ENCODE measurements at places on chromosomes 5 and 9.

- H3K4me3 ChIP-seq = peak overlapping the region; percentile 84
- H3K27me3 ChIP-seq = no peaks in the 10 kb centered on the region
- H3K27ac ChIP-seq = peak overlapping the region; percentile 93
- no peak for DNase-seq
- H3K4me1 ChIP-seq = peaks cover 55% of the 10 kb centered on the region
Measured at GRCh38 chr5:67164856-67165525, 31.6 kb downstream of the CD180 start.

DNA sequence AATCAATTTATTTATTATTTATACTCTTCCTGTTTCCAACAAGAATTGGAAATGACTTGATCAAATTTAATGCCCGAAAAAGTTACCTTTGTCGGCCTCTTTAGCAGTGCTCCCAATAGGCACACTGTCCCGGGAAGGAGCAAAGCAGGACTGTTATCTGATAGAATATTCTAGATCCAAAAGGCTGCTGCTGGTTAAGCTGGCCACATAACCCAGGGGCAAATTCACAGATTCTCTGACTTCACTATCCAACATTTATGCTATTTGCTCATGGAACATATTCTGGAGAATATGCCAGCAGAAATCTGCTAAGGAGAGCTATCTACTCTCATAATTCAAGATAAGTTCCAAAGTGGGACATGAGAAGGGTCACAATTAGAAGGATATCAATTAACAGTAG, 100.2 kb upstream of the DMAC1 start:
- H3K4me3 ChIP-seq = no peak overlapping the region
- DNase-seq = no peak

DNA sequence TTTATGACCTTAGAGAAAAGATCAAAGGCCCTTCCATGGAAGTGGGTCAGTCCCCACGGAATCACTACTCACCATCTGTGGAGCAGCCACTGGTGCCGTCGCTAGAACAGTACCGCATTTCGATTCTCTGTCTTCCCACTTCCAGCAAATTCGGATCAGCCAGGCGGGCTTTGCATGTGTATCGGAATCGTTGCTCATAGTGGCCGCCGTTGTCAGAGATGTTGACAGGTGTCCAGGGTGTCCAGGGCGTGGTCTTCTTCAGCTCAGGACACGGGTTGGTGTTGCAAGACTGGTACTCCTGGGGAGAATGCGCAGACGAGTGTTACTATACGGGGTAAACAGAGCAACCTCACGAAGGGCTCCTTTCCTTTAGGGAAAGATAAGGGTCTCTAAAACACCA, 479.5 kb downstream of the SEMA5A start:
- H3K27ac ChIP-seq = no peak overlapping the region
- no peaks in the 10 kb centered on the region for H3K36me3 ChIP-seq
- H3K4me1 ChIP-seq = no peaks in the 10 kb centered on the region
- DNase-seq = no peak
- no peaks in the 10 kb centered on the region for H3K27me3 ChIP-seq

GRCh38 chr9:119298076-119298853, 71.0 kb downstream of the BRINP1 start:
- no peaks in the 10 kb centered on the region for H3K27me3 ChIP-seq
- no peaks in the 10 kb centered on the region for H3K36me3 ChIP-seq
- no peak overlapping the region for H3K27ac ChIP-seq
- no peaks in the 10 kb centered on the region for H3K4me1 ChIP-seq
- no peak overlapping the region for H3K4me3 ChIP-seq

- no peak overlapping the region for H3K4me3 ChIP-seq
- no peak overlapping the region for H3K27ac ChIP-seq
- H3K4me1 ChIP-seq = no peaks in the 10 kb centered on the region
- DNase-seq = no peak
- no peaks in the 10 kb centered on the region for H3K36me3 ChIP-seq
Measured at GRCh38 chr5:136722086-136722485, 356.7 kb upstream of the TRPC7 start.

- no peak overlapping the region for H3K4me3 ChIP-seq
- no peak for DNase-seq
- H3K27me3 ChIP-seq = peaks cover 5% of the 10 kb centered on the region
- peaks cover 3% of the 10 kb centered on the region for H3K4me1 ChIP-seq
- no peak overlapping the region for H3K27ac ChIP-seq
Measured at GRCh38 chr5:143781993-143782520, 29.9 kb upstream of the HMHB1 start.

- peaks cover 3% of the 10 kb centered on the region for H3K4me1 ChIP-seq
- DNase-seq = no peak
- H3K36me3 ChIP-seq = no peaks in the 10 kb centered on the region
- H3K4me3 ChIP-seq = no peak overlapping the region
Measured at GRCh38 chr5:143916451-143916850, 104.5 kb downstream of the HMHB1 start.

- peaks cover 3% of the 10 kb centered on the region for H3K27me3 ChIP-seq
- H3K36me3 ChIP-seq = no peaks in the 10 kb centered on the region
- H3K27ac ChIP-seq = no peak overlapping the region
- peaks cover 3% of the 10 kb centered on the region for H3K4me1 ChIP-seq
- no peak for DNase-seq
Measured at GRCh38 chr5:113195251-113195650, 218.7 kb downstream of the DCP2 start.

DNA sequence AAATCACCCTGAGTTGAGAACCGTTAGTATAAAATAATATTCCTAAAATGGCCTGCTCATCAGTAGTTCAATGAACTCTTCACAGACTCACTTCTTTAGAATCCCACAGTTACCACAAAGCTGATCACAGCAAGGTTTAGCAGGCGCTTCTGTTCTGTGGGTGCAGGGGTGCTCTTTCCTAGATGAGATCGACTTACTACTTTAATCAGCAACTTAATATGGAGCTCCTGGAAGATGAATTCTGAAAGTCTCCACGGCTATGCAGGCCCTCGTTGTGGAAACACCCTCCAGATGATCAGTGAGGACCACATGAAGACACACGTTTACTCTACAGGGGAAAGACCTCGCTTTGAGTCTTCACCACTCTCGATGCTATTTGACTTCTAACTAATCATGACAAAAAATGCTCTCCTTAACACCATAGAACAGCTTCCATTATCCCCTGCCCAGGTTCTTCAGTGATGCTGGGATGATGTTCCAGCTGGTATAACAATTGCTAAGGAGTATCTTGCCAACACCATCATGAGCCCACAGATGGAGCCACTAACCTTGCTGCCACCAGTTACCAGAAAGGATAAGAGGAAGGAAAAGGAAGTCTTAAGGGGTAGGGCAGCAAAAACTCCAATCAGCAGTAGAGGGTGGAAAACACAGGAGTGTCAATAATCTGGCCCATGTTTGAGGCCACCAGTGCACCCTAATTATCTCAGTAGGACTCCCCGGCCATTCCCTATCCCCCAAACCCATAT, 17.9 kb upstream of the GPX8 start:
- peak overlapping the region; percentile 28 for H3K4me3 ChIP-seq
- peaks cover 67% of the 10 kb centered on the region for H3K4me1 ChIP-seq
- DNase-seq = peak; percentile 14
- H3K27ac ChIP-seq = peak overlapping the region; percentile 82

DNA sequence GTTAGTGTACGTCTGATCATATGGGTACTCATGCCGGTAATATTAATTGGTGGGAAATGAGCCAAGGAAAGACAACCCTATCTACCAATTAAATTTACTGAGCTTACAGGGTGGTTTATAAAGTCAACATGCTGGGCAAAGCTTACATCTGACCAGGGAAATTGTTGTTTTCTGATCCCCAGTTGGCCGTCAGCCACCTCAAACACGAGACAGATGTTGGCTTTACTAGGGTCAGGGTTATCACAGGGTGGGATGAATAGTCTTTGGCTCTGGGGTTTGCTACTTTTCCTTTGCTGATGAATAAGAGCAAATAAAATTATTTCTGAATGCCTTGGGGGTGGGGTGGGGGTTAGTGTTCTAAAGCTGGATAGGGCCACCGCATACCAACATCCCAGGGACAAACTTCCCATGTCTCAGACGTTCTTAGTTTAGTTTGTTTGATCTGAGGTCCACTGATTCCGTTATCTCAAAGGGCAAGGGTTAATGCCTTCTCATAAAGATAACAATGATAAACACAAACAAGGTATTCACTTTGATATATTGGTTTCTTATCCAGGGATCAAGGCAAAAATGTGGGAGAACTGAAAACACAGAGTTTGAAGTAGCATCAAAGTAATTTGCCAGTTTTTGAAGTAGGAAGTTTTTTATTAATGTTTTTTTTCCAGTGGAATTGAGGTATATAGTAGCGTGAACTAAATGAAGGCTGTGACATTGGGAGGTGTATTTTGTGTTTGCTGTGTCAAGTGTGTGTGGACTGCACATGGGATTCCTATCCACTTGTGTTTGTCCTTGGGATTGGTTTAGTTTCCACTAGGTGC, 109.1 kb upstream of the RPS23 start:
- no peak overlapping the region for H3K4me3 ChIP-seq
- DNase-seq = no peak
- H3K4me1 ChIP-seq = peaks cover 12% of the 10 kb centered on the region
- no peak overlapping the region for H3K27ac ChIP-seq

- DNase-seq = no peak
- H3K27me3 ChIP-seq = no peaks in the 10 kb centered on the region
- no peak overlapping the region for H3K4me3 ChIP-seq
- no peaks in the 10 kb centered on the region for H3K4me1 ChIP-seq
- H3K36me3 ChIP-seq = no peaks in the 10 kb centered on the region
Measured at GRCh38 chr5:17481378-17481777, 16.7 kb upstream of the TAF11L2 start.

DNA sequence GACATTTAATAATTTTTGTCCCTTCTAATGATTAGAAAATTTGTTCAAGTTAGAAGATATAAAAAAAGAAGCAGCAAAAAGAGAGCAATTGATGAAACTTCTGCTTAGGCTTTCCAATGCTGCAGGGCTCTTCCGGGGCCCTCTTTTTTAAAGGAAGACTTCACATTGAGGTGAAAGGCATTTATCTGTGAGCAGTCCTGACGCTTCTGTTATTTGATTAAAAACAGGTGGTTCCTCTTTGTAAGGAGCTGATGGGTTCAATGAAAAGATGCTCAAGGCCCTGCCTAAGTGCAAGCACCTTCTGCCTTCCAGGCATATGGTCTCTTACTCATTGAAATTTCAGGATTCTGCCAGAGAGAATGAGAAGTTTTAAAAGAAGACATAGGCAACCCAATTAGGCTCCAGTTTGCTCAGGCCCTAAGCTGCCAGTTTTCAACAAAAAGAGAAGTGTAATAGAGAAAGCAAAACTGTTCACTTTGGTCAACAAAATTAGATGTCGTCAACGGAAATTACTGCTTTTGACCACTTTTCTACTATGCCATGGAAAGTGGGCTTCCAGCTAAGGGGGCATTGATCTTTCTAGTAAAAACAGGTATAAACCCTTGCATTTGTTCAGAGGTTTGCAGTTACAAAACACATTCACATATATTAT, 100.2 kb downstream of the INSYN2B start:
- no peaks in the 10 kb centered on the region for H3K27me3 ChIP-seq
- H3K4me3 ChIP-seq = no peak overlapping the region
- DNase-seq = no peak
- peaks cover 33% of the 10 kb centered on the region for H3K36me3 ChIP-seq
- H3K4me1 ChIP-seq = peaks cover 4% of the 10 kb centered on the region

DNA sequence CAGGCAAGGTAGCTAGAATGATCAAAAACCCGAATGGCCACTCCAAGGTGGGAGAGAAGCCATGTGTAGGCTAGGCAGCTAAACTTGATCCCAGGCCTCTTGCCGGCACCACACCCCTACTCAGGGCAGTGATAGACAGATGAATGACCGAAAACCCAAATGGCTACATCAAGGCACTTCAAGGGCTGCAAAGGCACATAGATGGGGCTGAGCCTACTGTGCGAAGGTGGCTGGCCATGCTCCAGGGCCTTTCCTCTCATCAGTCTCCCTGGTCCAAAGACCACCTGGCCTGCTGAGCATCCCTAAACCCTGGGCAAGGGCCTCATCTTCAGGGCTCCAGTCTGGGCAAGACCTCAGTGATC, 3.7 kb upstream of the TIFAB start:
- no peaks in the 10 kb centered on the region for H3K36me3 ChIP-seq
- peaks cover 17% of the 10 kb centered on the region for H3K27me3 ChIP-seq
- no peaks in the 10 kb centered on the region for H3K4me1 ChIP-seq
- no peak for DNase-seq
- no peak overlapping the region for H3K4me3 ChIP-seq

- H3K4me1 ChIP-seq = no peaks in the 10 kb centered on the region
- H3K36me3 ChIP-seq = no peaks in the 10 kb centered on the region
- DNase-seq = no peak
- no peaks in the 10 kb centered on the region for H3K27me3 ChIP-seq
- H3K4me3 ChIP-seq = no peak overlapping the region
Measured at GRCh38 chr5:18553269-18553668, 919.0 kb downstream of the TAF11L14 start.

DNA sequence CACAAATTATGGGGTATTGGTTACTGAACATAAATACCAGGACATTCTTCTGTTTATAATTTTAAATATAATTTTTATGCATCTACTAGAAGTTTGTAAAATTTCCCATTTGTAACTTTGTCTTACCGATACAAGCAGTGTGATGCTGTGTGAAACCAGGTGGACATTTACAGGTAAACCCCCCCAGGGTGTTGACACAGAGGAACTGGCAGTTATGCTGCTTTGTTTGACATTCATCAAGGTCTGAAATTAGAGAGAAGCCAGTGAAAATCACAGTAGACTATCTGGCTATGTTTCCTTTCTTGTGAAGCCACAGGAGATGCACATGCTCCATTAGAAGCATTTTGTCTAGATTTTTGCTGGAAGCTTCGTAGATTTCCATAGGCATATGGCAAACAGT, 190.9 kb downstream of the SLC12A2 start:
- no peak for DNase-seq
- H3K36me3 ChIP-seq = no peaks in the 10 kb centered on the region
- no peak overlapping the region for H3K4me3 ChIP-seq
- H3K27ac ChIP-seq = no peak overlapping the region
- H3K4me1 ChIP-seq = no peaks in the 10 kb centered on the region

- no peak overlapping the region for H3K4me3 ChIP-seq
- DNase-seq = no peak
- H3K4me1 ChIP-seq = no peaks in the 10 kb centered on the region
- no peaks in the 10 kb centered on the region for H3K36me3 ChIP-seq
- H3K27ac ChIP-seq = no peak overlapping the region
Measured at GRCh38 chr5:12017007-12017406, 112.8 kb upstream of the CTNND2 start.

DNA sequence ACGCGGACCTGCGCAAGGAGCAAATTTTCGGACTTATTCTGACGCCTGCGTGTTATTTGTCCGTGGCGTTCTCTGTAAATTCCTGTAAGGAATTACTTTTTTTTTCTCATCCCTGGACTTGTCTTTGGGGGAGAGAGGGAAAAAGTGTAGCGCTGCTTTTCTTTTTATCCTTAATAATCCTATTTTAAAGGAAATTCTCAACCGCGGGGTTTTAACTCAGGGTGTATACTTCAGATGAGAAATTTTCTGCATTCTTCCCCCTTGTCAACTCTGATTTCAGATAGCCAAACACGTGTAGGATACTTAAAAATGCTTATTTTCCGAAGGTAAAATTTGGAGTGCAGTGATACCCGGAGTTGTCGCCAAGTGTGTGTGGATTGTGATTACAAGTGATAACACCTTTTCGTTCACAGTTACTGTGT, 853 bp downstream of the DCP2 start:
- peaks cover 44% of the 10 kb centered on the region for H3K4me1 ChIP-seq
- H3K27ac ChIP-seq = peak overlapping the region; percentile 95
- H3K36me3 ChIP-seq = peaks cover 34% of the 10 kb centered on the region
- DNase-seq = no peak
- H3K4me3 ChIP-seq = peak overlapping the region; percentile 99

All from activated T-helper 2 cell treated with anti-CD3 and anti-CD28 coated beads, Interferon-gamma antibody, Interleukin-2, Interleukin-4, amounts not matched to agents 10 μg/mL and 5 μg/mL and 100 μg/mL, durations not matched to agents 14 hours and 24 hours and 36 hours (primary cell).